ENCODE measurements at places on chromosomes 3 and 15. TPM values are rescaled to one million over a fixed set of nuclear protein-coding genes. Genes with fewer than 3 reads are reported as not detected.
A peak's percentile ranks its signal among the peaks of the same experiment; 100 is the strongest.

Gene SPESP1
- not detected for total RNA-seq

- H3K27me3 ChIP-seq, result no peaks in the 10 kb centered on the region
- H3K36me3 ChIP-seq, result no peaks in the 10 kb centered on the region
- H3K27ac ChIP-seq, result 0 out of 2 replicates have a peak overlapping the region, but pooled peaks have one; percentile 14
These were observed 86.9 kb upstream of the SLC25A26 start for GRCh38 chr3:66133853-66134445.

GRCh38 chr3:50423543-50423942, 64.2 kb upstream of the TMEM115 start:
- no peak overlapping the region for H3K4me3 ChIP-seq
- H3K4me1 ChIP-seq, result no peaks in the 10 kb centered on the region
- no peaks in the 10 kb centered on the region for H3K27me3 ChIP-seq
- no peak overlapping the region for H3K27ac ChIP-seq
- no peaks in the 10 kb centered on the region for H3K36me3 ChIP-seq

Gene OXTR
- 21.5 TPM for total RNA-seq

DNA sequence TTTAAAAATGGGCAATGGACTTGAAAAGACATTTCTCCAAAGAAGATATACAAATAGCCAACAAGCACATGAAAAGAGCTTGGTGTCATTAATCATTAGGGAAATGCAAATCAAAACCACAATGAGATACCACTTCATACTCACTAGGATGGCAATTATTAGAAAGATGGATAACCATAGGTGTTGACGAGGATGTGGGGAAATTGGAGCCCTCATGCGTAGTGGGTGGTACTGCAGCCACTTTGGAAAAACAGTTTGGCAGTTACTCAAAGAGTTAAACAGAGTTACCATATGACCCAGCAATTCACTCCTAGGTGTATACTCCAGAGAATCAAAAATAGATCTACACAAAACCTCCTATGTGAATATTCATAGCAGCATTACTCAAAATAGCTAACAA, 27.4 kb downstream of the RPLP1 start:
- H3K27ac ChIP-seq, result no peak overlapping the region
- H3K36me3 ChIP-seq, result no peaks in the 10 kb centered on the region
- DNase-seq, result no peak
- no peaks in the 10 kb centered on the region for H3K27me3 ChIP-seq
- no peak overlapping the region for H3K4me3 ChIP-seq
- H3K4me1 ChIP-seq, result 0 out of 2 replicates have a peak, but pooled peaks cover 3% of the 10 kb centered on the region

DNA sequence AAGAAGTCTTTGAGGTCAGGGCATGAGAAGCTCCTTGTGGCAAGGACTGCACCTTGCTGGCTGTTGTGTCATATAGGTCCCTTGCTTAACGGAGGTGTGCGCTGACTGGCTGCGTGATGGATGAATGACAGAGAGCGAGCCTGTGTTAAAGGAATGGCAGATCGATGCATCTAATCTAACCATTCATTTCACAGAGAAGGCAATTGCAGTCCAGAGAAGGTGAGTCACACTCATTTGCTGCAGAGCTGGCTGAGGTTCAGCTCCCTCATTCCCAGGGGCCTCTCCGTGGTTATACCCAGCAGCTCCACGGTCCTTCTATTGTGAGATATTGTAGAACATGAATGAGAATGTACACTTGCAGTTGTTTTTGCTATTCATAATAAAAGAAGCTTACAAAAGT, 289.3 kb downstream of the EPHB1 start:
- DNase-seq, result no peak
- no peak overlapping the region for H3K27ac ChIP-seq
- no peaks in the 10 kb centered on the region for H3K27me3 ChIP-seq

DNA sequence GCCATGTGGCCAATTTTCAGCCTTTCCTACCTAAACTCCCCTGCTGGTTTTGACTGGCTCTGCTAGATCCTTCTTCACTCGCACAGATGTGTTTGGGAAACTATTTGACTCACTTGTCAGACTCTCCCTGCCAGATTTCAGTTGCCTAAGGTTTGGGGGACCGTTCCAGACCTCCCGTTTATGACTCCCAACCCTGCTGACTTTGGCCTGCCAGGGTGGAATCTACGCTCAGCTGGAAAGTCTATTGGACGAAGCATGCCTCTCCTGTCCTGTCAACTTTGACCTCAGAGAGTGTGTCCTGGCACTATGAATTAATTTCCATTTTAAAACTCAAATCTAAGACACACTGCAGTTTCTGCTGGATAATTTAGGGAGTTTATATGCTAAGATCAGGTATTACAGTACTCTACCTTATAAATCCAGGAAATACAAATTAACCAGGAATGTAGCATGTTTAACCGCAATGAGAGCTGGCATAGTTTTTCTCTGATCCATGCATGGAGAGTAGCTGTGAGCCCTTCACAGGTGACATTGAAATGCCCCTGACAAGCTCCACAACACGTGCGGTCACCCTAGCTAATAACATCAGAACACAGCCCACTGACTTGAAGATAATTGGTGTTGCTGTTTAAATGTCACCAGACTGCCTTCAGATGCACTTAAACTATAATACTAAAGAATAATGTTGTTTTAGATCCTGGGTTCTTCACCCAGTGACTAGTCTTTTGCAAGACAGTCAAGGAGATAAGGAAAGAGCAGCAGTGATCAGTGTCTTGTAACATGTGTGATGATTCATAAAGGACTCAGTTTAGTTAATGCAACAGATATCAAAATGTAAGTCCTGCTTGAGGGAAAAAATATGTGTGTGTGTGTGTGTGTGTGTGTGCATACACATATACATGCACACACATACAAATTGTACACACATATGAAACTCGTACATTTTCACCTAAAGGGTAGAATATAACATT, 223.0 kb upstream of the MCTP2 start:
- no peaks in the 10 kb centered on the region for H3K36me3 ChIP-seq
- H3K27ac ChIP-seq, result no peak overlapping the region
- no peaks in the 10 kb centered on the region for H3K4me1 ChIP-seq
- no peak overlapping the region for H3K4me3 ChIP-seq
- no peak for DNase-seq

Gene C3orf20
- total RNA-seq, result not detected

GRCh38 chr3:128188326-128188725, 35.0 kb downstream of the EEFSEC start:
- no peak overlapping the region for H3K27ac ChIP-seq
- H3K4me1 ChIP-seq, result peaks cover 4% of the 10 kb centered on the region
- DNase-seq, result no peak
- H3K36me3 ChIP-seq, result no peaks in the 10 kb centered on the region
- H3K27me3 ChIP-seq, result no peaks in the 10 kb centered on the region
- H3K4me3 ChIP-seq, result no peak overlapping the region

GRCh38 chr15:67189326-67190051, 65.0 kb downstream of the AAGAB start:
- peaks cover 68% of the 10 kb centered on the region for H3K36me3 ChIP-seq
- H3K4me3 ChIP-seq, result no peak overlapping the region
- H3K4me1 ChIP-seq, result no peaks in the 10 kb centered on the region
- no peak for DNase-seq
- no peak overlapping the region for H3K27ac ChIP-seq

Gene BTBD1
- 83.9 TPM for total RNA-seq

GRCh38 chr3:186651678-186652215, 11.5 kb downstream of the FETUB start:
- no peaks in the 10 kb centered on the region for H3K4me1 ChIP-seq
- H3K4me3 ChIP-seq, result no peak overlapping the region

Gene BUB1B
- total RNA-seq, result 96.4 TPM

DNA sequence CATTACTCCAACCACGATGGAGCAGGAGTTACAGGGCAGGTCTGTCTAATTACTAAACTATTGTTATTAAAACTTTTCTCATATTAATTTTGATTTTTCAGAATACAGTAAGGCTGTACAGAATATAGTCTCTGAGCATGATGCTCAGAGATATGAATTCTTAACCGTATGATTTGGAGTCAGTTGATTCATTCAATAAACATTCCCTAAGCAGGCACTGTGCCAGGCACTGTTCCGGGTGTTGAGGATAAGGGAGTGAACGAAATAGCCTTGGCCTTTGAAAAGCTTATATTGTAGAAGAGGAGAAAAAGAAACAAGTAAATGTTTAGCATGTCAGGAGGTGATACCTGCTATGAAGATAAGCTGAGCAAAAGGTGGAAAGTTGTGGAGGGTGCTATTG, 187.3 kb downstream of the KCNAB1 start:
- no peak overlapping the region for H3K4me3 ChIP-seq
- no peaks in the 10 kb centered on the region for H3K36me3 ChIP-seq
- H3K27ac ChIP-seq, result no peak overlapping the region
- DNase-seq, result peak; percentile 93
- no peaks in the 10 kb centered on the region for H3K27me3 ChIP-seq
- peaks cover 22% of the 10 kb centered on the region for H3K4me1 ChIP-seq

GRCh38 chr3:53748512-53749271, 97.5 kb downstream of the CHDH start:
- H3K4me1 ChIP-seq, result no peaks in the 10 kb centered on the region
- DNase-seq, result no peak
- peaks cover 93% of the 10 kb centered on the region for H3K27me3 ChIP-seq
- H3K4me3 ChIP-seq, result no peak overlapping the region
- no peak overlapping the region for H3K27ac ChIP-seq
- no peaks in the 10 kb centered on the region for H3K36me3 ChIP-seq

Gene PLXNB1
- 35.4 TPM for total RNA-seq

- H3K36me3 ChIP-seq, result no peaks in the 10 kb centered on the region
- H3K27ac ChIP-seq, result no peak overlapping the region
- DNase-seq, result no peak
- H3K4me1 ChIP-seq, result no peaks in the 10 kb centered on the region
- H3K4me3 ChIP-seq, result no peak overlapping the region
These were observed 765.9 kb downstream of the NR2F2 start for GRCh38 chr15:97096303-97096835.

DNA sequence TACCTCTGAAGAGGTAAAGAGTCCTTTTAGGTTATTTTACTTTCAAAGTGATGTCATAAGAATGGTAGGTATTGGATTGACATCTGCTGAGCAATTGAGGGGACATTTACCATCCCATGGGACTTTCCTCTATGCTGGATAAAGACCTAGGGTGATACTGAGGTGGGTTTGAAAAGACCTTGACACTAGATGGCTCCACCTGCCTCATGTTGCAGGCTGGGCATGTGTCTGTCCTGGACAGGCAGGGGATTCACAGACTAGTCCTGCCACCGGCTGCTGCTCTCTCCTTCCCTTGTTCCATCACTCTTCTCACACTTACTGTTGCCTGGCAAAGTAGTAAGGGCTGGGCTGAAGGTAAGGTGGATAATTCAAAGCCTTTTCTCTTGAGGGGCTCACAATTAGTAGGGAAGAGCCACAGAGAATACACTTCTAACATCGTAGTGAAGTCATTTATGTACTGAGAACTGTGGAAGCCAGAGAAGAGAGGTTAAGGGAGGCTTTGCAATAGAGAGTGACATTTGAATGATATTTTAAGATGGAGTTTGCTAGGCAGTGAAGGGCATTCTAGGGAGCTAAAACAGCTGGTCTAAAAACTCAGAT, 27.7 kb downstream of the TRAK1 start:
- peak; percentile 85 for DNase-seq
- H3K36me3 ChIP-seq, result no peaks in the 10 kb centered on the region
- 0 out of 2 replicates have a peak overlapping the region, but pooled peaks have one; percentile 3 for H3K27ac ChIP-seq
- H3K27me3 ChIP-seq, result no peaks in the 10 kb centered on the region
- no peak overlapping the region for H3K4me3 ChIP-seq

DNA sequence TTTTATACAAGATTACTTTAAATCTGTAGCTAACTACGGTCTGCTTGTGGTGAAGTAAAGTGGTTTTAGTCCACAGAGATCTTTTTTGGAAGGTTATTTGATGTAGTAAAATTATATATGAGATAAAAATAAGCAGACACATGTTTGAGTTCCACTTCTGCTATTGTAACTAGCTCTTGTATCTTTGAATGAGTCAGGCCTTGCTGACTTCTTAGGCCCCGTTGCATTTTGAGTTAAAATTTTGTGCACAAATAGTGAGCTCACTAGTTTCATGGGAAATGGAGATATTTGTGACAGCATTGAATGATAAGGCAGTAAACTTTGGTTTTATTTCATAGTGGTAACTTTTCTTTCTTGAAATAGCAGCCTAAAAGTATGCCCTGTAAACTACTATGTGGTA, 42.6 kb downstream of the ARIH1 start:
- H3K4me3 ChIP-seq, result no peak overlapping the region
- H3K27ac ChIP-seq, result no peak overlapping the region
- no peak for DNase-seq
- no peaks in the 10 kb centered on the region for H3K36me3 ChIP-seq
- H3K4me1 ChIP-seq, result no peaks in the 10 kb centered on the region

DNA sequence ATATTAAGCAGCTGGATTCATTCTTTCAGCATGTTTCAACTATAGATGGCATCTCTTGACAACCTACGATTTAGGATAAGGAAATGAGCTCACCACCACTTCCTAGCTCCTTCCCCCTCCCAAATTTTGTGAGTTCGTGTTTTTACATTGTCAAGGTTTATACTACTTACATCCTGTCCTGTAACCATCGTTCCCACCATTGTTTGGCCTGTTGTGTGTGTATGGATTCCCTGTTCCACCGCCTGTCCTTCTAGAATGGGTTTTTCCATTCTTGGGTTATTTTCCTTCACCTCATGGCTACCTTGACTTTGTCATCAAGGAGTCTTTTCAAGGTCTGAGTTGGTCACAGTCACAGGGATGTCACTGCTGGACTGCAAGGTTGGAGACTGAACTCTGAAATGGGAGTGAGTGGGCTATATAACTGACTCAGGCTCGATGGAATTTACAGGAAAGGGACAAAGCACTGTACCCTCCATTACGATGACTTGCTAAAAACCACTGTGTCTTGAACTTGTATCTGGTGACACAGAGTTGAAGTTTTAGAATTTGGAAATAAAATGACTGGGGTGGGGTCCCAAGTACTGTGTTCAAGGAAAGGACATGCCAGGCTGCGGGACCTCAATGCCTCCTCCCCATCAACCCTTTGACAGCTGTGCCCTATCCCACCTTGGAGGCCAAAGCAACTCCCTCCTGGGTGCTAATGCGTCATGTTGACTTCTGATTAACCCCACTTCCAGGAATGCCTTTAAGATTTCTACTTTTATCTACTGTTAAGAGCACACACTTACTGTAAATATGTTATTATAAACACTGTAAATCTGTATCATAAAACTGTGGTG, 66.8 kb upstream of the BLM start:
- H3K4me3 ChIP-seq, result no peak overlapping the region
- DNase-seq, result peak; percentile 22
- peaks cover 21% of the 10 kb centered on the region for H3K4me1 ChIP-seq

- no peaks in the 10 kb centered on the region for H3K36me3 ChIP-seq
- no peak overlapping the region for H3K4me3 ChIP-seq
- H3K27ac ChIP-seq, result no peak overlapping the region
These were observed 4.6 kb upstream of the TRIM71 start for GRCh38 chr3:32813180-32813579.

GRCh38 chr15:68091743-68092142, 37.6 kb downstream of the PIAS1 start:
- peaks cover 10% of the 10 kb centered on the region for H3K4me1 ChIP-seq
- peak; percentile 58 for DNase-seq
- H3K4me3 ChIP-seq, result no peak overlapping the region

- no peaks in the 10 kb centered on the region for H3K36me3 ChIP-seq
- no peak overlapping the region for H3K27ac ChIP-seq
- no peak overlapping the region for H3K4me3 ChIP-seq
These were observed 516.7 kb upstream of the MDFIC2 start for GRCh38 chr3:70829092-70829491.

Measured in PC-3 (cell line).